RPMI7951 (cell line): ENCODE measurements at places on chromosomes 7 and 10. TPM values are rescaled to one million over a fixed set of nuclear protein-coding genes. Genes with fewer than 3 reads are reported as not detected.
A peak's percentile ranks its signal among the peaks of the same experiment; 100 is the strongest.

DNA sequence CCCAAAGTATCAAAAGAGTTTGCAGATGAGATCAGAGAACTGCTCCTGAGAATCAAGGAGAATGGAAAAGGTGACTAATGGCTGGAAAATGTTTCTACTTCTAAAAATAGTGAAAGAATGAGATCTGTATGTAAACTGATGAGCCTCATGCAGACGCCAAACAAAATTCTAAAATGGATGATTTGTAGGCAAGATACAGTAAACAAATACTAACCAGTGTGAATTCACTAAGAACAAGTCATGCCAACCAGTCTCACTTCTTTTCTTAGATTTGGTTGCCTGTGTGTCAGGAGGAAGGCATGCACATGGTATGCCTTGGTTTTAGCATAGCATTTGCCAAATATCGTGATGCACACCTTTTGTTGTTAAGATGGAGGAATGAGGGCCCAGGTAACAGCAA, 94.9 kb upstream of the PIK3CG start:
- peak; percentile 86 for DNase-seq

GRCh38 chr10:11242443-11243387, 225.0 kb downstream of the CELF2 start:
- peak; percentile 6 for DNase-seq

- DNase-seq = no peak
Observed at GRCh38 chr7:114419441-114420272, 5.0 kb downstream of the FOXP2 start.

- no peak for DNase-seq
Observed at GRCh38 chr7:72127136-72127535, 285.0 kb downstream of the CALN1 start.

- peak; percentile 35 for DNase-seq
Observed at GRCh38 chr10:76632767-76633051, 1004.9 kb downstream of the KCNMA1 start.

Gene RBP4
- not detected in 2 replicates for total RNA-seq

Gene TMEM130
- total RNA-seq = 0.12 and 0.29 TPM in 2 replicates

Gene CCDC172
- total RNA-seq = not detected in 2 replicates
